ENCODE measurements at places on chromosomes 7 and 10.

- DNase-seq, result no peak
Measured at GRCh38 chr7:77908664-77909063, 110.1 kb downstream of the PHTF2 start.

DNA sequence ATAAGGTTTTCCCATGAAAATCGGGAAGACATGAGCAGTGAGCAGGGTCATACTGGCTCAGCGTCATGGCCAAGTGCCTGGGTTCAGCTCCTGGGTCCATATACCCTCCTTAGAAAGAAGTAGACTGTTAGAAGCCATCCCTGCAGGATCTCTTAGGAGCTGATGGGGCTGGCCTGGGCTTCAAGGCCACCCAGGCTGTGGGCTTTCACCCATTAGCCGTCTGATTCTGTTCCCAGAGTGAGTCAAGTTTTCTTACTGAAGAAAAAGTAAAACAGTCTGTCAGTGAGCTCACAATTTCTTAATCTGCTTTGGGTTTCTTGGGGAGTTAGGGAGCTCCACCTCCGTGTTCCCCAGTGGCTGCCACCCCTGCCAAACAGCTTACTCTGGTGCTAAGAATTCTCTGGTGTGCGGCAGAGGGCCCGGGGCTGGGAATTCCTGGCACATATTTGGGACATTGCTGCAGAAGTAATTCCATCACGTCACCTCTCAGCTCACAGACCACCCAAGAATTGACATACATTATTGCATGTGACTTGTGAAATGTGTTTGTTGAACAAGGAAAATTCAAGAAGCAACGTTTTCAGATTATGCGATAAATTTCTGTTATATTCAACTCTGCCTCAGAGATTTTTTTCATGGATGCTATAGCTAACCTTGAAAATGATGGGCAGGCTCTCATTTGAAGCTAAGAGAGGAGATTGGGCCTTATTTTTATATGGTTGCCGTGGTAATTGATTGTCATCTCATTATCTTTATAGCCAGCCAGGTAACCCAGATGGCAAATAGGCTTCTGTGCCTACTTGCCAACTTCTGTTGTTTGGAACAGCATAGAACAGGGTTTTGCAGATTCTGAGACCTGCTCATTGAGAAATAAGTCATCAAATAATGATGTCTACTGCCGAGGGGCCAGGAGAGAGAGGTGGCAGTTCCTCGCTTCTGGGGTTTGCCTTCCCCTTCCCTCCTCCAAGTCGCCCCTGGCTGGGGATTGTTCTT is 166.4 kb downstream of the CHN2 start:
- no peak for DNase-seq

DNA sequence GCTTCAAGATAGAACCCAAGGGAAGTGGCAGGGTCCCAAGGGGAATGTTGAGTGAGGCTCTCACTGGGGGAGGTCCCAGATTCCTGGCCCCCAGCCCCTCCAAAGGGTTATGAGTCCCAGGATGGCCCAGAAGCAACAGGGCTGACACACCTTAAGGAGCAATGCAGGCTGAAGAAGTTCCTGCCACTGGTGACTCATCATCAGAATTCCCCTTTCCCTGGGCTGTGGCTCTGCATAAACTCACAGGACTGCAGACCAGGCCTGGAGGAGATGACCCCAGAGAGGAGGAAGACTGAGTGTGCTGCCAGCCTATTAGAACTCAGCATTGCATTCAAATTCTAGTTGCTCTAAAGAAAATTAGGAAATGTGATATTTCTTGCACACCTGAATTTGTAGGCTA is 126.7 kb downstream of the DPP6 start:
- DNase-seq, result no peak

DNA sequence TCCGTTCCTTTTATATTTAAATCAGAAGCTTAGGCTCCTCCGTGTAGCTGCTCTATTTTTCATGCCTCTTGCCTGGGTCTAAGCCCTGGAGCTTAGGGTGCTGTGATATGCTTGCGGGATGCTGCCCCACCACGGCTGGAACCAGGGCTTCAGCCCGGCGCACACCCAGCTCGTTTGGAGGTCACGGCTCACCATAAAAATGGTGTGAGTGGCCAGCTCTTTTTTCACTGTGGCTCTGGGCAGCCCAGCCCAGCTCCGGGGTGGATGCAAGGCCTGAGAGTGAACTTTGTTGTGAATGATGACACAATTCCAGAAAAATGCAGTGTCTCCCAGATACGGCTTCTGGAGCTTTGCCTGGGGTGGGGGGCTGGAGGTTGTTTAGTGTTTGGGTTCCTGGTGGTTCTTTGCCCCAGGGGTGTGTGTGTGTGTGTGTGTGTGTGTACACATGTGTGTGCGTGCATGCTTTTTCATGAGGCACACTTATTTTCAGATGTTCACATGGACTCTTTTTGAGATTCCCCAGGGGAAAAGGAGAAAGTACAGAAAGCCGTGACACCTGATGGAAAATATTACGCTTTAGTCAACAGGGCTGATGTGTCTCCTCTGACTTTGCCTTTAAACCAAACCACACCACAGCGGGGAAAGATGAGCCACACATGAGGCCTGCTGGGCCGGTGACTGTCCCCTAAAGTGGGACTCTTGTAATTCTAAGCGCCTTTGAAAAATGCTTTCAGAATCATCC is 46.2 kb downstream of the GRK5 start:
- DNase-seq, result peak; percentile 77

GRCh38 chr10:59750155-59750945 is 2.9 kb downstream of the MRLN start:
- no peak for DNase-seq

GRCh38 chr10:83553366-83553765 is 585.9 kb upstream of the GHITM start:
- DNase-seq, result no peak

GRCh38 chr7:157441023-157441399 is 104.2 kb downstream of the DNAJB6 start:
- peak; percentile 7 for DNase-seq

DNA sequence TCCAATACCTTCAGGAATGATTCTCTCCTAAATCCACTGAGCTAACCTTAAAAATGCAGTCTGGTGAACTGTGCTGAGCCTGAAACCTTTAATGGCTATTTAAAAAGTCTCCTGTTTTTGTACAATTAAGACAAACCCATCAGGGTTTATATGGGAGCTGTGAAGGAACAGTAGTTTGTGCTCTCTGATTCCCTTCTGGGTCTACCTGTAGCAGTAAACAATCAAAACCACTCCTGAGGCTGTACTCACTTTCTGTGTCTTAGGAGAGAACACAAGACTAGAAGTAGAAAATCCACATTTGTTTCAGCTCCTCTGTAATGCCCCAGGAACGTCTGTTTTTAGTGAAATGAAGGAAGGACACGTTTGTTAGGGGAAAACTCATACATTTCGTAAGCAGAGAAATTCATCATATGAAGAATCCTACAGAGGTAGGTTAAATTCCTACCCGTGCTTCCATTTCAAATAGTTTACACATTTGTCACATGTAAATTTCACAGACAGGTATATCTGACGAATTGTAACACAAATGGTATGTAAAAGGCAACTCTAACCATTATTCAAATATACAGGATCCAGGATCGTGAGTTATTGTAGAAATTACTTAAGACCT is 2.6 kb downstream of the CUX1 start:
- DNase-seq, result no peak

GRCh38 chr7:50185208-50185607 is 92.2 kb upstream of the ZPBP start:
- DNase-seq, result no peak

Data from stimulated activated CD8-positive, alpha-beta memory T cell treated with anti-CD3 and anti-CD28 coated beads, Interleukin-4, amount 100 ng/mL, for 48 hours (primary cell).